SJSA1 (cell line): ENCODE measurements at places on chromosomes 2 and 18. TPM values are rescaled to one million over a fixed set of nuclear protein-coding genes. Genes with fewer than 3 reads are reported as not detected.

SMAD2 gene
- 76.4 and 127 TPM in 2 replicates for total RNA-seq

FHOD3 gene
- 0.53 TPM in 1 of 2 replicates, not detected in the other for total RNA-seq

ANKRD30B gene
- not detected in 2 replicates for total RNA-seq

GRCh38 chr2:62577994-62578781 lies 72.2 kb upstream of the TMEM17 start:
- peak; percentile 64 for DNase-seq

DNA sequence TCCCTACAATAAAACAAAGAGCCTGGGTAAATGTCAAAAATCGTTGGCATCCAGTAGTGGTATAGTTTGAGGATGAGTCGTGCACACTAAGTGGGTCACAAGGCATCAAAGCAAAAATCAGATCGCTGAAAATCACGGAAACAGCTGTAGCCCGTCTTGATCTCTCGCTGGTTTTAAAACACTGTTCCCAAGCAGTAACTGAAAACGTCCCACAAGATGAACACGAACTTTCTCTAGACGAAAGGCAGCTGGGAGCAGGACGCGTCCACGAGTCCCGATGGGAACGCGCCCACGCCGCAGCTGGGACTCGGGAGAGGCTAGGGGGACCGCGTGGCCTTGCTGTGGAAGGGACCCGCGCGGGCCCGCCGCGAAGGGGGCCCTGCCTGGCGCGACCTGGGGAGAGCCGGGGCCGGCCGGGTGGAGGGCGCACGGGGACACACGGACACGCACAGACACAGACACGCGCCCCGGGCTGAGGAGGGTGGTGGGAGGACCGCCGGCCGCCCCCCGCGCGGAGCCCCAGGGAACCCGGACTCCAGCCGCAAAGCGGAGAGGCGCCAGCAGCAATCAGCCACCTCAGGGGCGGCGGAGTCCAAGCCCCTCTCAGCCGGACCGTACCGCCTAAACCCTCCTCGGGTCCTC lies 651 bp downstream of the STK17B start:
- DNase-seq, result peak; percentile 41

DNA sequence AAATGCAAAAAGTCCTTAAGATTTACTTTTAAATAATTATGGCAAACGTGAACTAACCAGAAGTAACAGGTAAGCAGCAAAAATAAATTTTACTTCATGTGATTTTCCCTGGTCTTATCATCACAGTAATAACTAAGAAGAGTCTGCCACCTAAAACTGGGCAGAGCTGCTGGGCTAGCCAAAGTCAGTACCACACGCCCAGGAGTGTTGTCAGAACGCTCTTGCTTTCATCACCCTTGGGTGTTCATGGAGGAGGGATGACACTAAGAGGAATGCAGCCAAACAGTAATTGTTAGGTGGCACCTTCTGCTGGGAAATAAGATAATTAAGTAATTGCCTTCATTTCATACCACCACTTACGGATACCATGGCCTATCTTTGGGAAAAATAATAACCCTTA lies 92.0 kb upstream of the NEUROD1 start:
- DNase-seq, result no peak

- DNase-seq, result no peak
These were observed 142.0 kb downstream of the ZNF516 start for GRCh38 chr18:76353046-76353445.

- no peak for DNase-seq
These were observed 78.0 kb downstream of the ACKR3 start for GRCh38 chr2:236647621-236648020.

DNA sequence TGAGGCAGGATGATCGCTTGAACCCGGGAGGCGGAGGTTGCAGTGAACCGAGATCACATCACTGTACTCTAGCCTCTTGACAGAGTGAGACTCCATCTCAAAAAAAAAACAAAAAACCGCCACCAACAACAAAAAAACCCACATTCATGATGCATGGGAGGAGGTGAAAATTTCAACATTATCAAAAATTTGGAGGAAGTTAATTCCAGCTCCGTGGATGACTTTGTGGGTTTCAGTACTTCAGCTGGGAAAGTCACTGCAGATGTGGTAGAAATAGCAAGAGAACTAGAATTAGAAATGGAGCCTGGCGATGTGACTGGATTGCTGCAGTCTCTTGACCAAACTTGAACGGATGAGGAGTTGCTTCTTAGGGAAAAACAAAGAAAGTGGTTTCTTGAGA lies 74.3 kb downstream of the PRKCE start:
- DNase-seq, result no peak

DNA sequence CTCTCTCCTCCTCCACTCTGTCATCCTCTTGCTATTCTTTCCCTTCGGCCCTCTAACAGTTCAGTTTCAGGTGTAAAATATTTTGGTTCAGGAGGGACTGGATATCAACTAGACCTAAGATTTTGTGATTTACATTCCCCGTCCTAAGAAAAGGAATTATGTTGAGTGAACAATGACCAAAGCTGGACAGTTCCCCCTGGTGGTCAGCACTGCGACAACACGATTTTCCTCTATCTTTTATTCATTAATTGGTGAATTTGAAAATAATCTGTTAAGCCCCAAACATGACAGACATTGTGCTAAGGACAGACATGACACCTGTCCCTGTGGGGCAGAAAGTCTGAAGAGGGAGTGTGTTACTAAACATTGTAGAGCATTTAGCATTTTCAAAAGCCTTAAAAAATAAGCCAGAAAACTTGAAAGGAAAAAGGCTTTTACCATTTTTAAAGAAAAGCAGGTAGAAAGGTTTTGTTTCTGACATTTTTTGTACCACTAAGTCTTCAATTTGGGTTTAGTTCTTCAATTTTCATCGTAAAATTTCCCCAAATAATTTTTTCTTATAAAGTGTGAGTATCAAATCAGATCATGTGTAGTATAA lies 28.4 kb upstream of the GTF2A1L start:
- DNase-seq, result no peak

DNA sequence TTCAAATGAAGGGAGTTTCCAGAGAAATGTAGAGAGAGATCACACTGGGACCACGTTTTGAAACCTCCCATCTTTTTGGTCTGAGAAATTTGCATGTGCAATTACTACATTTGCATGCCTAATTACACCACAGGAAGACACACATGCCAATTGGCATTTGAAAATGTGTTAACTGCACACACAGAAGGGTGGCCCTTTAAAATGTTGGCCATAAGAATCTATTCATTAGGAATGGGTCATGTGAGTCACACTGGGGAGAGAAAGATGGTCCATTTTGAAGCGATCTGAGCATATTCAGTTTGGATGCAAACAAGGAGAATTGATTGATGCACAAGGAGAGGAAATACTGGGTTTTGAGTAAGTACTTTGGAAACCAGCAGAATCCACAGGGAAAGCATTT lies 1407.1 kb upstream of the ACVR2A start:
- DNase-seq, result no peak

DNA sequence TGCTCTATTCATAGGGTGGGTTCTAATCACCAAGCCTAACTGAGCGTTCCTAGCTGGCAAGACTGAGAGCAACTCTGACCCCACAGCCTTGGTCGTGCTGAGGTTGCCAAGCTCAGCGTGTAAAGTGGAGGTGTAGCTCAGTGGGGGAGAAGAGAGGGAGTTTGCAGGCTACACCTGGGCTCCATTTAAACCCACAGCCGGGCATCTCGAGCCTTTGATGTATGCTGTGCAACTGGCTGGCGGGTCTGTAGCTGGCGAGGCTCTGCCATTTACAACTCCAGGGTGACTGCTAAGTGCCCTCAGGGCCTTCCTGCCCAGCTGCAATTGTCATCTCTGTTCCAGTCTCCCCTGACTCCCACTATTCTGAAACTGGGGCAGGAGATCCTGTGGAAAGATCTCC lies 20.0 kb upstream of the CHRNA1 start:
- no peak for DNase-seq

GRCh38 chr2:46161911-46162310 lies 135.3 kb upstream of the EPAS1 start:
- no peak for DNase-seq

- no peak for DNase-seq
These were observed 1.2 kb downstream of the RAPH1 start for GRCh38 chr2:203533676-203534591.

GRCh38 chr2:116754381-116755101 lies 1060.0 kb upstream of the DDX18 start:
- no peak for DNase-seq

DNA sequence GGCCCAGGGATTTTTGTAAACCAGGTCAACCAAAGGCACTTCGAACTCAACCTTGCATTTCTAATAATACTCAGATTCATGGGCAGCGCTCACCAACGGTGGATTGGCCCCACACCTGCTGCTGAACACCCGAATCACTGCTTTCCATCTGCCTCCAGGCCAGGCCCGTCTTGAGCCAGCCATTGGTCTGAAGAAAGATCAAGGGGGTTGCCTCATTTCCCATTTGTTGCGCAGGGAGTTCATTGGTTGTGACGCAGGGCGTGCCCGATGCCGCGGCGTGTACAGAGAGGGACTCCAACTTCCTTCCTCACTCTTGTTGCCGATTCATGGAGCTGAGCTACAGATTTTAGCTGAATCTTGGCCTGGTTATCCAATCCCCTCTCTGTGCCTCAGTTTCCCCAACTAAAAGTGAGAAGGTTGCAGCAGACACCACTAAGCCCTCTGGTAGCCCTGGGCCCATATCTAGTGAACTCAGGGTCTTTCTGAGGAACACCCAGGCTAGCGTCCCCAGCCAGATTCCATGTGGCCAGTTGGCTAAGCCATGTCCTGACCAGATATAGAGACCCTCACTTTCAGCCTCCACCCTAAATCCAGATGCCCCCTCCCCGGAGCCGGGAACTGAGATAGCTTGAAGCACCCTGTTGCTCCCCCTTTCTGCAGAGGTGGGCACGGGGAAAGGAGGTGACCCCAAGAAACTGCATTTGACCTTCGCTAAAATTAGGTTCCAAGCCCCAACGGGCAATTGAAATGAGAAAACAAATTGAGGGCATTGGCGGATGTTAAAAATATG lies 60.9 kb upstream of the HPCAL1 start:
- DNase-seq, result no peak
